A673 (cell line): ENCODE measurements at places on chromosomes 2 and 18.

DNA sequence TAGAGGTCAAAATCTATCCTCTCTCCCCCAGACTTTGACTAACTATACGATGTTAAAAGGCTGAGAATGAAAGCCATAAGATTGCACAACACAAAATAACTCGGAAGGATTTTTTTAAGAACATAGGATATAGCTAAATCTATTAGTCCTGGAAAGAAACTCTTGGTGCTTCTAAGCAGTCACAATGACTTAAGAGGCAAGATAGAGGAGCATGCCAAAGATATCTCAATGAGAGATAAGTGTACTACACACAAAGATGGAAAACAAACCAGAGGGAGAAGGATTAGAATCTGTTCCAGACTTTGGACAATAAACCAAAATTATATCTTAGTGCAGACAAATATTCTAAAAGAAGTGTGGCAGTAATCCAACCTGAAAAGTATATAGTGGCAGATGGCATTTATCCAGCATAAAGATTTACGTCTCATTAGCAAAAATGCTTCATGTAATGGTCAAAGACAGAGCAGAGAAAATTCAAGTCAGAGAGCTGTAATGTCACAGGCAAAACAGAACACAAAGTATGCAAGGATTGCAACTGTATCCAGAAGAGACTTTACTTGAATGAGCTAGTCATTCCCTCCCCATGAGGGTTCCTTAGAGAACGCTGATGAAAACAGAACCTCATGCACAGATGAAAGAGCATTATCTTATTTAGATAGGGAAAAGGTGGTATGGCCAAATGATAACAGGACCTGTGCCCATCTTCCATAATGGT, 28.8 kb upstream of the EVA1A start:
- H3K4me1 ChIP-seq, result peaks cover 48% of the 10 kb centered on the region
- H3K4me3 ChIP-seq, result no peak overlapping the region
- no peaks in the 10 kb centered on the region for H3K27me3 ChIP-seq
- no peaks in the 10 kb centered on the region for H3K36me3 ChIP-seq

- H3K27ac ChIP-seq, result no peak overlapping the region
- no peak for DNase-seq
- no peaks in the 10 kb centered on the region for H3K36me3 ChIP-seq
- no peaks in the 10 kb centered on the region for H3K4me1 ChIP-seq
Observed at GRCh38 chr18:55141318-55141717, 182.1 kb upstream of the CCDC68 start.

- DNase-seq, result no peak
- no peaks in the 10 kb centered on the region for H3K36me3 ChIP-seq
- no peaks in the 10 kb centered on the region for H3K4me1 ChIP-seq
- H3K4me3 ChIP-seq, result no peak overlapping the region
Observed at GRCh38 chr2:203591642-203592041, 56.5 kb upstream of the RAPH1 start.

DNA sequence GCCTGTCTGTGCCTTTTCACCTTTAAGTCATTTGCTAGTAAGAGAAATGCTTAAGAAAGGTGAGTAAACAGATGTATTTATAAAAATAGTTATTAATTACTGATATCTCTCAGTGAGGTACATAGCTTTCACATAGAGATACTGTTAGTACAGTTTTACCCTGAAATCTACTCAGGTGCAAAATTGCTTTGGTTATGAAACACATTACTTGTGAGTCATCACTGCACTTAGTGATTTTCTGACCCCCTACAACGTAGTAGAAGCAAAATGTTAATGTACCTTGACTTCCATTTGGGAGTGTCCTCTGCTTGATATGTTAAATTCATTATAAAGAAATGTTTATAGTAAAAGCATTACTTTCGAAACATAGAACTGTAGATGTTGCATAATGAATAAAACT, 6.5 kb downstream of the GLS start:
- H3K4me1 ChIP-seq, result peaks cover 41% of the 10 kb centered on the region
- DNase-seq, result no peak
- H3K27ac ChIP-seq, result no peak overlapping the region

DNA sequence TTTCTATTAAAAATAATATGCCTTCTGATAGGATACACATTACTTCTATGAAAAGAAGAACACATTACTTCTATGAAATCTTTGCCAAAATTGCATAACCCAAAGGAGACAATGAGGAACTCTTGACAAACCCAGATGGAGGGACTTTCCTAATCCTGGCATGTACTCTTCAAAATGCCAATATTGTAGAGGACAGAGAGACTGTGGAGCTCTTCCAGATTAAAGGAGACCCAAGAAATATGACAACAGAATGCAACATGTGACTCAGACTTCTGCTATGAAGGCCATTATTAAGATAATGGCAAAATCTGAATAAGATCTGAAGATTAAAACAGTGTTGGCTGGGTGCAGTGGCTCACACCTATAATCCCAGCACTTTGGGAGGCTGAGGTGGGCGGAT, 22.2 kb downstream of the SOWAHC start:
- no peaks in the 10 kb centered on the region for H3K27me3 ChIP-seq
- no peak overlapping the region for H3K27ac ChIP-seq
- H3K4me1 ChIP-seq, result no peaks in the 10 kb centered on the region
- no peak overlapping the region for H3K4me3 ChIP-seq
- DNase-seq, result no peak

- no peak for DNase-seq
- H3K27me3 ChIP-seq, result no peaks in the 10 kb centered on the region
- H3K36me3 ChIP-seq, result no peaks in the 10 kb centered on the region
- no peak overlapping the region for H3K27ac ChIP-seq
- H3K4me3 ChIP-seq, result no peak overlapping the region
- H3K4me1 ChIP-seq, result no peaks in the 10 kb centered on the region
Observed at GRCh38 chr2:220593526-220593925, 966.1 kb downstream of the SLC4A3 start.
